MG63 (cell line): ENCODE measurements at places on chromosomes 3 and 15. TPM values are rescaled to one million over a fixed set of nuclear protein-coding genes. Genes with fewer than 3 reads are reported as not detected.

The MFN1 gene
- 40.8 and 51.8 TPM in 2 replicates for total RNA-seq

GRCh38 chr3:127491323-127491722 lies 99.2 kb downstream of the TPRA1 start:
- DNase-seq = no peak

- DNase-seq = no peak
These were observed 158.2 kb downstream of the P3H2 start for GRCh38 chr3:189962466-189962865.

DNA sequence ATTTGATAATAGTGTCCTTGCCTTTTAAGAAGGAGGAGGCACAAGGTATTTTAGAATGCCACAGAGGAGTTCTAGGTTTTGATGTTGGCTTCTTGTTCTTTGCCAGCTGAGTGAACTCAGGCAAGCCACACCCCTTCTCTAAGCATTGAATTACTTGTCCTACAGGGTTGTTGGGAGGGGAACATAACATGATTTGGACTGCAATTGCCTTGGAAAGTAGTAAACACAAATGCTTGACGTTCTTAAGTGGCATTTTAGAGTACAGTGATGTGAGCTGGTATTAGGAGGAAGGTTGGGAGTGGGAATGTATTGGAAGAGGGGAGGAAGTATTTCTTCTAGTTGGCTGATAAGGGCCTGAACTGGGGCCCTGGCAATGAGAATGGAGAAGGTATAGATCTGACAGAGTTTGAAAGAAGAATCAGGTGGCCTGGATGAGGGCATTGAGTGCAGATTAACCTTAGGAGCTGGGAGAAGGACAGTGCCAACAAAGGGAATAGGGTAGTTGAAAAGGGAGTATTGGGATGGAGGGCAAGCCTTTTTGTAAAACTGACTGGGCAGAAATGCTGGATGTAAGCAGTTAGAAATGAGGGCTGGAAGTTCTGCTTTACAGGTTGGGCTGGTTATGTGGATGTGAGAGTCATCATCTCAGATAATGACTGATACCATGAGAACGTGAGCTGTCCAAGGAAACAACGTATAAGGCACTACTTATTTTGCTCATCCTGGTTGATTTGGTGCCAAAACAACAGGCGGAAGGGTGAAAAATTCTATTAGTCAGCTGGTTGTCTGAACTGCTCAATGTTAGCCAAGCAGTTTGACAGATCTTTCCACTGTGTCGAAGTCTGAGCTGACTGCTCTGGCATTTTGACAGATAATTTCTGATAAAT lies 16.7 kb downstream of the KAT2B start:
- DNase-seq = peak; percentile 56

DNA sequence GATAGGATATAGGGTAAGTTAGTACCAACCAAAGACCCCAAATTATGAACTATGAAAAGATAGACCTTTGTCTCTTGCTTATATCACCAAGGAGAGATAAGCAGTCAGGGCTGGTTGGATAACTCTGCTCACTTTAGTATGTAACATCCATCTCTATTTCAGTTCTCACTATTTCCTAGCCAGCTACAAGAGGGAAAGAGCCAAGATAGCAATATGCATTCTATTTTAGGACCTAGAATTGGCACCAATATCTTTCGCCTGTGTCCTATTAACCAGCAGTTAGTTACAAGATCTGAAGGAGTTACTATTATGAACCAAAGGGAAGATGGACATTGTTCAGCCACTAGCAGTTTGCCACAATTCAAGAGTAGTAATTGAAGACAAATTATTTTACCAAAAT lies 457.5 kb downstream of the NSUN3 start:
- no peak for DNase-seq

DNA sequence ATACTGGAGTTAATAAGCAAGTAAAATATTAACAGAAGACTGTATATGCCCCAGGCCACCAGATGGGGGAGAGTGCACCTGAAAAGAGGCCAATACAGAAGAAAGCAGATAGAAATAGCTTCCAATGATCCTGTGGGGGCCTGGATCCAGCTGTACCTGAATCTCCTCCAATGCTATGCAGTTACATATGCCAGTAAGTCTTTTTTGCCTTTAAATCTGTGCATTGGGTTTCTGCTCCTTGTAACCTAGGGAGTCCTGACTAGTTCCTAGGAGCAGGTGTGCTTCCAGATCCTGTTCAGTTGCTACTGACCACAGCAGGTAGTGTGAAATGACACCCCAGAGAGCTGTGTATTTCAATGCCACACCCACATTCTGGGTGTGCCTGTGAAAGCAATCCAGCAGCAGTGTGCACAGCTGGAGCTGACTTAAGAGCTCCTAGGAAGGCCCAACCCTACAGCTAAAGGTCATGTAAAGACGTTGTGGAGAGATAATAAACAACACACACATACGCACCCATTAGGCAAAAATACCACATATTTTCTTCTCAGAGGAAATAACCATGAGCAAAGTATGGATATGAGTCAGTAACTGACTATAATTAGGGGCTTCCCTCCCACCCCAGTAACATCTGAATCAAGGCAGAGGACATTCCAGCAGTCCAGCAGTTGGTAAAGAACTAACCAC lies 62.2 kb upstream of the AKAP13 start:
- DNase-seq = peak; percentile 78

- DNase-seq = peak; percentile 88
These were observed 61.6 kb upstream of the RYK start for GRCh38 chr3:134312072-134312872.

DNA sequence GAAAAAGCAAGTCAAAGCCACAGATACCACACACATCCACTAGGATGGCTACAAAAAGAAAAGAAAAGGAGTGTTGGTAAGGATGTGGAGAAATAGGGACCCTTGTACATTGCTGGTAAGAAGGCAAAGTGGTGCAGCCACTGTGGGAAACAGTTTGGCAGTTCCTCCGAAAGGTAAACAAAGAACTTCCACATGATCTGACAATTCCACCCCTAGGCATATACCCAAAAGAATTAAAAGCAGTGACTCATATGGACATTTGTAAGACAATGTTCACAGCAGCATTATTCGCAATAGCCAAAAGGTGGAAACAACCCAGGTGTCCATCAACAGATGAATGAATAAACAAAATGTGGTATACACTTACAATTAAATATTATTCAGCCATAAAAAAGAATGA lies 22.2 kb upstream of the GMPPB start:
- DNase-seq = no peak

- DNase-seq = no peak
These were observed 101.7 kb upstream of the MANF start for GRCh38 chr3:51283421-51283820.

DNA sequence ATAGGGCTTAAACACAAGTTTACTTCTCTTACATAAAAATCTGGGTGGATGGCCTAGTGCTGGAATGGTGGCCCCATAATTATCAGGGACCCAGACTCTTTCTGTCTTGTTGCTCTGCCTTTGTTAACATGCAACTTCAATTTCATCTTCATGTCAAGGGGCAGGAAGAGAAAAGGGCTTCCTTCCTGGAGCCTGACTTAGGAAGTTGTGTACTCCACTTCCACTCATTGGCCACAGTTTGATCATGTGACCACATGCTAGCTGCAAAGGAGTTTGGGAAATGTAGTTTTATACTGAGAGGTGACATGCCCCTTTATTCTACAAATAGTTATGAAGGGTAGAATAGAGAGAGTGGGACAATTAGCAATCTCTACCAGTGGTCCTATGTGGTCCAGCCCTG lies 39.3 kb downstream of the RHCG start:
- DNase-seq = no peak

DNA sequence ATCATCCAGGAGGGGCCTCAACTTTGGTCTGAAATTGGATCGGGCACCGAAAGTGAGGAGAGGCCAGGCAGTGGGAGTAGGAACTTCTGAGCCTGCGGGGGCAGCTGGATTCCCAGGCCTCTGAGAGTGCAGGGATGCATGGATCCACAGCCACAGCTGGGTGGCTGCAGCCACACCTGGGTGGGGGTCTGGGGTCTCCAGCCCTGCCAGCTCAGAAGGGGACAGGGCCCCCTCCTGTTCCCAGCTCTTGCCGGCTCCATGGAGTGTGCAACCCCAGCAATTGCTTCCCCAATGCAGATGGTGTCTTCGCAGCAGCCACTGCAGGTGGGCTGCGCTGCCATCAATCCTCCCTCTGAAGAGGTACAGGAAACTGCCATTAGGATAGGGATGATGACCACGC lies 123.7 kb downstream of the BCHE start:
- DNase-seq = no peak

DNA sequence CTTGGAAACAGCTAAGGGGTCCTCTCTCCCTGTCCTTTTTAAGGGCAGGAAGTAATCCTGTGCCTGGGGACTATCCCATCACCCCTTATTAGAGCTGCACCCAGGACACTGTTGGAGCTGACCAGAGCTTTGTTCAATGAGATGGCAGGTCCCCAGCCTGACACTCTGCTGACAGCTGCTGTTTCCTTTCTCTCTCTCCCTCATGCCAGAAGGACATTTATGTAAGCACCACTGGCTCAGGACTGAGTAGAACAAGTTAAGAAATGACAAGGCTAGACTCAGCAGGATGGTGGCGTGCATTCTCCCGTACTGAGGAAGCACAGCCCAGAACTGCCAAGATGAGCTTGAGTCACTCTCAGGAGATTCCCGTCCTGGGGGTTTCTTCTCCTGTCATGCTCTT lies 17.3 kb downstream of the GJD2 start:
- peak; percentile 73 for DNase-seq

The PSTPIP1 gene
- total RNA-seq = not detected in 2 replicates

DNA sequence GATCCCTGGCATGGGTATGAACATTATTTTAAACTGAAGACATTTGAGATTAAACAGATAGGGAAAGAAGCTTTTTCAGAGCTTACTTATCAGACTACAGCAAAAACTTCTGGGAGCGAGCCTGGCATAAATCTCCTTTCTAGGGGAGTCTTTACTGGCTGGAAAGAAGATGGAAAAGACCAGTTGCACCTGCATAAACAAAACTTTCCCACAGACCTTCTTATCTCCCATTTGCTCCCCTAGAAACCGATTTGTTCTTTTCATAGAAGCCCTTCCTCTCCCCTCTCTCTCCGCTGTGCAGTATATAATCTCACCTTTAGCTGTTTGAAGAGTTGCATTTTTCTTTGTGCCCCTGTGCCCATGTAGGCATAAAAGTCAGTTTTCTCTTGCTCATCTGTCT lies 93.2 kb downstream of the CHRNA7 start:
- DNase-seq = no peak

The RASL12 gene
- 2.7 and 4.7 TPM in 2 replicates for total RNA-seq

DNA sequence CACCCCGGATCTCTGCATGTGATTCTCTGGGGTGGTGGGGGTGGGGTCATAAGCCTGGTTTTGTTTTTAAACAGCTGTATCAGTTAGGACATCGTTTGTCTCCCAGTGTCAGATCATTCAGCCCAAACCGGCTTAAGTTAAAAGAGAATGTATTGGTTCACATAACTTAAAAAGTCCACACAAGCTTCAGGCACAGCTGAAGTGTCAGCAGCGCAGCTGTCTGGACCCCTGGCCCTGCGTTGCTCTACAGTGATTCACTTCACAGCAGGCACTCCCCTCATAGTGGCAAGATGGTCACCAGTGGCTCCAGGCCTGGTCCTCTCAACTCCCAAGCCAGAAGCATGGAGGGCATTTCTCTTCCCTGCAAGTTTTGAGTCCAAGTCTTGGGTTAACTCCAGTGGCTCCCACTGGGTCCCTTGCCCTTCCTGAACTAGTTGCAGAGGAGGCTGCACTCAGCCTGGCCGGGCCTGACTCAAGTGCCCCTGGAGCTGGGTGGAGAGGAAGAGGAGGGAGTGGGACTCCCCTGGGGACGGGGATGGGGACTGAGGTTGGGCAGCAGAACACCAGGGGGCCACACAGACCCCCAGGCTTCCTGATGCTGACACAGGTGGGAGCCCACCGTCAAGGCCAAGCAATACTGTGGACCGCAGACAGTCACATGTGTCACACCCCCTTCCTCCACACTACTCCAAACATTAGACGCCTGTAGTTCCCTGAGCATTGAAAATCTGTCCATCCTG lies 28.9 kb upstream of the GP9 start:
- no peak for DNase-seq

DNA sequence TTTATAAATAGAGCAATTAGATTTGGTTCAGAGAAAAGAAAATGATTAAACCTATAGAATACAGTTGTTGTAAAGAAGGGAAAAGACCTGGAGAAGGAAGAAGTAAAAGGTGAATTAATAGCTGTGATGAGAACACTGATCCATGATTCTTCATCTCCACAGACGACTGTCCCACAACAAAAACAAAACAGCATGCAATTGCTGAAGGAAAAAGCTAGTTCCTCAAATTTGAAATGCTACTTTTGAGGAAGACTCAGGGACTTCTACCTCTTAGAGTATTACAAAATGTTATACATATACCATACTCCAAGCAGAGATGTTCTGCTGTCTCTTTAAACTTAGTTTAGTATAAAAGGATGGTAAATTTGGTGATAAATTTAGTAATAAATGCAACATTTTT lies 21.5 kb downstream of the ALCAM start:
- no peak for DNase-seq

The GNAT1 gene
- total RNA-seq = not detected in 2 replicates

DNA sequence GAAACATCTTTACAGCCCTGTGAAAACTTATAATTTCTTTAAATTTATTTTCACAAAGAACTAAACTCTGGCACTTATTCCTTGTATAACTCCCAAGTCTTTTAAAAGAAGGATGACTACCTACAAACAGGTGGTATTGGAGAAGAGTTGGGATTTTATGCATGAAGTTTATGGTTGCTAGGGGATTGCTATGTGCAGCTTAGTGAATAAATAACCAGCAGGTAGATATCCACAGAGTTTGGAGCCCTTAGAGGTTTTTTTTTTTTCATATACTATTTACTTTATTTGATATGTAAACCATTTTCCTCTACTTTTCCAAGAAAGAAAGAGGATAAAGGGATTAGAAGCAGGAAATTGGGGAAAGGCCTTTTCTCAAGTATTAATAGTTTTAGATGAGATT lies 91.5 kb downstream of the GPR156 start:
- no peak for DNase-seq

GRCh38 chr3:38331257-38332022 lies 15.1 kb upstream of the XYLB start:
- no peak for DNase-seq

The CDHR4 gene
- total RNA-seq = 0.10 TPM in 1 of 2 replicates, not detected in the other

DNA sequence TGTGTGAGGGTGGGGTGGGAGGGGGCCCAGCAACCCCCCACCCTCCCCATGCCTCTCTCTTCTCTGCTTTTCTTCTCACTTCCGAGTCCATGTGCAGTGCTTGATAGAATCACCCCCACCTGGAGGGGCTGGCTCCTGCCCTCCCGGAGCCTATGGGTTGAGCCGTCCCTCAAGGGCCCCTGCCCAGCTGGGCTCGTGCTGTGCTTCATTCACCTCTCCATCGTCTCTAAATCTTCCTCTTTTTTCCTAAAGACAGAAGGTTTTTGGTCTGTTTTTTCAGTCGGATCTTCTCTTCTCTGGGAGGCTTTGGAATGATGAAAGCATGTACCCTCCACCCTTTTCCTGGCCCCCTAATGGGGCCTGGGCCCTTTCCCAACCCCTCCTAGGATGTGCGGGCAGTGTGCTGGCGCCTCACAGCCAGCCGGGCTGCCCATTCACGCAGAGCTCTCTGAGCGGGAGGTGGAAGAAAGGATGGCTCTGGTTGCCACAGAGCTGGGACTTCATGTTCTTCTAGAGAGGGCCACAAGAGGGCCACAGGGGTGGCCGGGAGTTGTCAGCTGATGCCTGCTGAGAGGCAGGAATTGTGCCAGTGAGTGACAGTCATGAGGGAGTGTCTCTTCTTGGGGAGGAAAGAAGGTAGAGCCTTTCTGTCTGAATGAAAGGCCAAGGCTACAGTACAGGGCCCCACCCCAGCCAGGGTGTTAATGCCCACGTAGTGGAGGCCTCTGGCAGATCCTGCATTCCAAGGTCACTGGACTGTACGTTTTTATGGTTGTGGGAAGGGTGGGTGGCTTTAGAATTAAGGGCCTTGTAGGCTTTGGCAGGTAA lies 8.1 kb downstream of the FAM131A start:
- peak; percentile 64 for DNase-seq

The LSMEM2 gene
- total RNA-seq = not detected in 2 replicates

The RARRES1 gene
- total RNA-seq = not detected in 2 replicates

The FAIM gene
- total RNA-seq = 38.3 and 51.8 TPM in 2 replicates
